ENCODE measurements at places on chromosomes 1 and 21.

GRCh38 chr1:33424610-33425009 is 6.3 kb downstream of the PHC2 start:
- no peak for DNase-seq

DNA sequence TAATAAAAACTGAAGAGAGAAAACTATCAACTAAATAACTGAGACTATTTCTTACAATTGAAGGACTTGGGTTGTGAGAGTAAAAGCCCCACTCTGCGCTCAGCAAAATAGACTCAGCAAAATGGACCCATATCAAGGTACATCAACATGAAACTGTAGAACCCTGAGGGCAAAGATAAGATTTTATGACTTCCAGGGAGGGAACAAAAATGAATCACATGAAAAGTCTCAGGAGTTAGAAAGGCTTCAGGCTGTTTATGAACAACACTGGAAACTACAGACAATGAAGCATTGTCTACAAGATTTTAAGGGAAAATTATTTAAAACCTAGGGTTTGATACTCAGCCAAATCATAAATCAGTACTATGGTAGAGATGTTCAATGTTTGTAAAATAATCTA is 434.3 kb downstream of the PTPRC start:
- no peak for DNase-seq

GRCh38 chr1:25654109-25654660 is 37.6 kb downstream of the MAN1C1 start:
- DNase-seq: no peak

- no peak for DNase-seq
Measured at GRCh38 chr1:55172272-55172671, 42.9 kb downstream of the USP24 start.

GRCh38 chr1:20151906-20152598 is 12.9 kb downstream of the PLA2G2F start:
- peak; percentile 30 for DNase-seq

GRCh38 chr1:204837440-204838084 is 33.1 kb upstream of the NFASC start:
- DNase-seq: peak; percentile 59

DNA sequence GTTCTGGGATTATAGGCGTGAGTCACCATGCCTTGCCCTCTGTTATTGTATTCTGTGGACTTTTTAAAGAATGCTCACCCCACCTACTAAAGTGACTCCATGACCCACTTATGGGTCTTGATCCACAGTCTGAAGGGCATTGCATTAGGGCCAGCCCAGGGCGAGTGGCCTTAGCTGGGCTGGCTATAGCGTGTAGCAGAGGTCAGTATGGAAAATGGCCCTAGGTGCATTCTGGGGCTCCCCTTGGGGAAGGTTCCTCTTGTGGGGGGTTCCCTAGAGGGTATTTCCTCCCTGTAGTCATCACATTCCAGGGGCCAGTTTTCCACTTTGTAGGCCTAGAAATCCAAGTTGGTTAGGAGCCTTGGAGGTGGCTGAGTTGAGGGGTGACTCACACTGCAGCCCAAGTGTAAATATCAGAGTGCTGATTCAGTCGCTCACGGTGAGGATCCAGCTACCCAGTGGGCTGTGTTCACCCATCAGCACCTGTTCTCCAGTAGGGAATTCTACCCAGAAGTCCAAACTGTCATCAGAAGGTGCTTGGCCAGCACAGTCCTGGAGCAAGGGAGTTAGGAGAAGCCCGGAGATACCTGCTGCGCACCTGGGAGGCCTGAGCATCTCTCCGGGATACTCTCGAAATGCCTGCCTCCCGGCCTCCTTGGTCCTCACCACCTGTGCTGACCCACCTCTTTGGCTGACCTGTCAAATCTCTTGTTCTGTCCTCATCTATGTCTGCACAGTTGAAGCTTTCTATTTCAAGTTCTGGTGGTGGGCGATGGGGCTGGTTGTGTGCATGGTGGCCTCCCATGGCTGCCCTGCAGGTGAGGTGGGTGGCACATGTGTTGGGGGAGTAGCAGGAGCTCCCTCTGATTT is 52.2 kb downstream of the NENF start:
- no peak for DNase-seq

DNA sequence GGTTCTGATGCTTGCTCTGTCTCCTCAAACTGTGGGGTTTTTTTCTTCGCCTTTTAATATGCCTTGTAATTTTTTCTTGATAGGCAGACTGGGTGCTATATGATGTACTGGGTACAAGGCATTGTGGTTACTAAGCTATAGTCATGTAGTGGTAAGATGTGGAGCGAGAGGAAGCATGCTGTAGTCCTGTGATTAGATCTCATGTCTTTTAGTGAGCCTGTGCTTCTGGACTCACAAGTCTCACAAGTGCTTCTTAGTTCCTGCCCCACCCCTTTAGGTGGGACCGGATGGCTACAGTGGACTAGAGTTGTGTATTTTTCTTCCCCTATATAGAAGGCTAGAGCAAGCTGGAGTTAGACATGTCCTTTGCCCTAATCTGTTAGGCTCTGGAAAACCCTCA is 178.7 kb downstream of the DNM3 start:
- no peak for DNase-seq

DNA sequence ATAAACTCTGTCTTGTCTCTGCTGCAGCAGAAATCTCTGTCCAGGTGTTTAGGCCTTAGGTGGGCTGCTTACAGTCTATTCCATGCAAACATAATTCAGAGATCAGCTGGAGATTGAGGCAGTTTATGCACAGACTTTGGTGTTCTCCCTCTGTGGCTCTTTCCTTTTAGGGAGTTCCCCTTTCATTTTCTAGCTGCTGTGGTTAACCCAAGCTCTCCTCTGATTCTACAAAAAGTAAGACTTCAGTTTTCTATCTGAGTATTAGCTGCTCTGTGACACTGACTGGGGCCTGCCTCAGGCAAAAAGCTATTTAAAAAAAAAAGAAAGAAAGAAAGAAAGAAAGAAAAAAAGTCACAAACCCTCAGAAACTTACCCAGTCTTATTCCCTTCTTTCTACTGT is 211.1 kb downstream of the CAMTA1 start:
- DNase-seq: no peak

GRCh38 chr1:62100442-62100841 is 94.2 kb upstream of the L1TD1 start:
- no peak for DNase-seq

DNA sequence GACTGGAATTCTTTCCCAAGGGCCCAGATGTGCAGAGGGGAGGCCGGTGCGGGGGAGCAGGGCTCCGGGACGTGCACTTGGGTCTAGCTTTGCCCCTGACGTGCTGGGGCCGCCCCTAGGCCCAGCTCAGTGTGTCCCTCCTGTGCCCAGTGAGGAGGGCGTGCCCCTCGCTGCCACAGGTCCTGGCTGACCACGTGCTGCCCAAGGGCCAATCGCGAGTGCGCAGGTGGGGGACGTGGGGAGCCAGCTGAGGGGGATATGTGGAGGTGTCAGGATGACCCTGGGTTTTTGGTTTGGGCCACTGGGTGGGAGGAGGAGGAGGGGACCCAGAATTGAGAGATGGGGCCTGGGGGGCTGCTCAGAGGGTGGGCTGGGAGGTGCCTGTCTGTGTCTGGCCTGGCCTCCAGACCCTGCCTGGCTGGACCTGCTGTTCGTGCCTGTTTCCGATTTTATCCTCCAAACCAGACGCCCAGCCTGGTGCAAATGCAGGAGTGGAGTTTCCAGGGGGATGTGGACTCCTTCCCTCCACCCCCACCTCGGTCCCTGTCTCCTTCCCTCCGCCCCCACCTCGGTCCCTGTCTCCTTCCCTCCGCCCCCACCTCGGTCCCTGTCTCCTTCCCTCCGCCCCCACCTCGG is 6.1 kb upstream of the RNF223 start:
- DNase-seq: no peak

DNA sequence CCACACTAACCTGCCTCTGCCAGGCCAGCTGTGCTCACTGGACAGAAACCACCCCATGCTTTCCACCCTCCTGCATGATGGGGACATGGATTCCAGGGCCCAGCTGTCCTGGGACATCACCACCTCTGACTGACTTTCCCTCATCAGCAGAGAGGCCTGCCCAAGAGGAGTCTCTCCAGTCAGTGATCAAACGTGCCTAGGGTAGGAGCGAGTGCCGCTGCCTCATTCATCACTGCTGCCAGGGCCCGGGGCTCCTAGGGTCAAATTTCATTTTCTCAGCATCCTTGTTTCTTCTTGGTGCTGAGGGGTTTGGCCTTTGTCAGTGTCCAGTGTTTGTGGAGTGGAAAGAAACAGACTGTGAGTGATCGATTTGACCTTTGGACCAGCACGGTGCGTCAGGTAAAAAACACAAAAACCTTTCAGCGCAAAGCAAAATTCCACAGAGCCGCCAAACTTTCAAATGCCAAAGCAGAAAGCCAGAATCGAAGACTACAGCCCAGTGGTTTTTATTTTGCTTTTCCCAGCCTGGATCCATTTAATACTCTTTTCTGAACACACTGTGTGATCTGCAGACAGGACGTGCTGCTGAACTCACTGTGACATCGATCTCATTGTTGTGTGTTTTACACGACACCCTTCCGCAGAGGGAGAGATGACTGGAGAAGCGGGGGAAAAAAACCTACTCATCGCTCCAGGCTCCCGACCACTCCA is 43.2 kb downstream of the CAPN8 start:
- DNase-seq: no peak

GRCh38 chr1:164774819-164775654 is 216.1 kb downstream of the PBX1 start:
- DNase-seq: no peak

DNA sequence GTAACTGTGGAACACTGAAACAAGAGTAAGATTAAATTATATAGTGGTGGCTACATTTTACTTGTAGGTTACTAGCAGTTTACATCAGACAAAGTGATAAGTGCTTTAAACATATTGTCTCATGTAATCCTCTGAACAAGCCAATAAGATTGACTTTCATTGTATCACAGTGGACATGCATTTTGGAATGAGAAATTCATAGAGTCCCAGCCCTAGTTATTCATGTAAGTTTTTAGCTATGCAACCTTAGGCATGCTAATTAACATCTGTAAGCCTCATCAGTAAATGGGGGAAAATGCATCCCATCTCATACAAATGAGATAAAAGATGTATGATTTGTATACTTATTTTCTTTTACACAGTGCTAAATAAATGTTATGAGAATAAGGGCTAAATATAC is 1038.1 kb upstream of the ADGRL4 start:
- no peak for DNase-seq

DNA sequence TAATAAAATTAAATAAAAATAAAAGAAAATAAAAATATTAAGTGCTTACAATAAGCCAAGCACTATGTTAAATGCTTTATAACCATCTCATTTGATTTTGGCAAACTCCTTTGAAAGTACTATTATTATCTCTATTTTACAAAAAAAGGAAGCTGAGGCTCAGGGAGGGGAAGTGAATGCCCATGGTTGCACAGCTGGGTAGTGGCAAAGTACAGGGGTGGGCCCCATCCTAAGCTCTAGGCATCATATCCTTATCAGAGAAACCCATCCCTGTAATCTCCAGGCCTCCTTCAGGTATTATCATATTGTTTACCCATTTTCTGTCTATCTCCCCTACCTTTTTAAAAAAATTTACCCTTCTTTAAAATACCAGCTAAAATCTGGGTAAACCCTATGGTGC is 2.3 kb upstream of the MED18 start:
- no peak for DNase-seq

- DNase-seq: no peak
Measured at GRCh38 chr1:156942176-156942575, 21.7 kb downstream of the LRRC71 start.

- DNase-seq: peak; percentile 30
Measured at GRCh38 chr1:7669559-7670311, 101.4 kb upstream of the VAMP3 start.

GRCh38 chr1:82950606-82951200 is 1048.2 kb downstream of the TTLL7 start:
- DNase-seq: no peak

DNA sequence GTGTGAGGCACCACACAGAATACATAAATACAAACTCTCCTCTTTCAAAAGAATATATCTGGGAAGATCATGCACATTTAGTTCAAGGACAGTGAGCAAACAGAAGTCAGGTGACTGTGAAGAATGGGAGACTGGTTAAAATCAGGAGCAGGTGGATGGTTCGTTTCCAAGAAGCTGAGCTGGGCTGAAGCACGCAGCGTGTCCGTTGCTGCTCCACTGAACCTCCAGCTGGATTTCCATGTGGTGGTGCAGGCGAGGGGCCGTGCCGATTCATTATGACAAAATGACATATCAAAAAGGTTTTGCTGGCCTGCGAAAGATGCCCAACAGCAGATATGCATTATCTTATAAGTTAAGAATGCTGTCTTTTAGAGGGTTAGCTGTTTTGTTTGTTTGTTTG is 66.0 kb downstream of the OLIG1 start:
- no peak for DNase-seq

- no peak for DNase-seq
Measured at GRCh38 chr1:175169286-175170018, 23.1 kb downstream of the KIAA0040 start.

DNA sequence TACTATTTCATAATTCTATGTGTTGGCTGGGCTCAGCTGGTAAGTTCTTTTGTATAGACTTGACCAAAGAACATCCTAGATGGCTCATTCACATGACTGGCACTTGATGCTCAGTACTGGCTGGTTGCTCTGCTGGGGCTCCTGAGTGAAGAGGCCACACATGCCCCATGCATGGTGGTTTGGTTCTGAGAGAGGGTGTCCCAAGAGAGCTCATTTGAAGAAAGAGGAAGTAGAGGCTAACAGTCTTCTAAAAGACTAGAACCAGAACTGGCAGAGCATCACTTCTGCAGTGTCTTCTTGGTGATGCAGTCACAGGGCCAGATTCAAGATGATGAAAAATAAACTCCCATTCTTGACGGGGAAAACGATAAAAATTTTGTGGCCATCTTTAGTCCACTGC is 5.2 kb upstream of the BACH1 start:
- no peak for DNase-seq

DNA sequence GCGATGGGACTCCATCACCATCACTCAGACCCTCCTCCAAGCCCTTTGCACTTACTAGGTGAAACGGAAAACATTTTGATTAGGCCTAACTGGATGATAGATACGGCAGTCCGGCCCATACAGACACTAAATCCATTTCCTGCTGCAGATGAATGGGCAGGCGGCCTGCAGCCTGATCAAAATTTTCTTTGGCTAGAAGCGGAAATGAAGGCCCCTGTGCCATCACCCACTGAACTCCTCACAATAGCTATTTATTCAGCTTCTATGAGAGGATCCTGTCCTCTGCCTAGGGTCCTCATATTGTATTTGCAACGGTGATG is 200.5 kb downstream of the OMA1 start:
- DNase-seq: no peak

- DNase-seq: no peak
Measured at GRCh38 chr1:181541947-181542346, 58.6 kb downstream of the CACNA1E start.

GRCh38 chr1:64841330-64842065 is 96.6 kb downstream of the RAVER2 start:
- DNase-seq: no peak

GRCh38 chr1:9376886-9377333 is 84.2 kb downstream of the SPSB1 start:
- DNase-seq: no peak

GRCh38 chr1:92511541-92511940 is 24.8 kb upstream of the GFI1 start:
- no peak for DNase-seq

- no peak for DNase-seq
Measured at GRCh38 chr21:32329331-32329730, 30.7 kb downstream of the MRAP start.

- DNase-seq: no peak
Measured at GRCh38 chr1:47991187-47991586, 6.0 kb downstream of the TRABD2B start.
